ENCODE measurements at places on chromosomes 5 and 9.
A peak's percentile ranks its signal among the peaks of the same experiment; 100 is the strongest.

GRCh38 chr9:94222870-94223269, 36.2 kb upstream of the ZNF169 start:
- DNase-seq: no peak

- no peak for DNase-seq
These were observed 121.2 kb upstream of the LIFR start for GRCh38 chr5:38677636-38678035.

- DNase-seq: peak; percentile 90
These were observed 15.0 kb upstream of the PTBP3 start for GRCh38 chr9:112348257-112349007.

DNA sequence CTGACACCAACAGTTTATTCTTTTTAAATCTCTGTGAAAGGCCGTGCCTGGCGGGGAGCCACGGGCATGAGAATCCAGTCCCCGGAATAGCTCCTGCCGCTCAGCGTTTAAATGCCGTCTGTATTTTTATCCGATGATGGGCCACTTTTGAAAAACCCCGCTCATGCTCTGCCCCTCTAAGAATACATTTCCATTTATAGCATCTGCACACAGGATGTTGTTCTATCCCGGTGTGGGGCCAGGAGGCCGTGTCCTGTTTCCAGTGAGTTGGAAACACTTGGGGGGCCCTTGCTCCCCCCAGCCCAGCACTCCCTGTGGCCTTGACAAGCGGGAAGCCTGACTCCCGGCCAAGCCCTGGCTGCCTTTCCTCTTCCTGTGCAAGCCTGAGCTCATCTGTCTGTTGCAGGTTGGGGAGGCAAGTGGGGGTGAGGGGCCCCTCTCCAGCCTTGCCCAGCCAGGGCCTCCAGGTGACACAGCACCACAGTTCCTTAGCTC, 39.0 kb downstream of the ERGIC1 start:
- DNase-seq: peak; percentile 49

- DNase-seq: no peak
These were observed 4.6 kb upstream of the CATSPER3 start for GRCh38 chr5:134963098-134963497.
